ENCODE measurements at places on chromosomes 13 and 19. TPM values are rescaled to one million over a fixed set of nuclear protein-coding genes. Genes with fewer than 3 reads are reported as not detected.

Gene DBP
- 9.7 TPM for total RNA-seq

Gene CRLF1
- total RNA-seq: not detected

DNA sequence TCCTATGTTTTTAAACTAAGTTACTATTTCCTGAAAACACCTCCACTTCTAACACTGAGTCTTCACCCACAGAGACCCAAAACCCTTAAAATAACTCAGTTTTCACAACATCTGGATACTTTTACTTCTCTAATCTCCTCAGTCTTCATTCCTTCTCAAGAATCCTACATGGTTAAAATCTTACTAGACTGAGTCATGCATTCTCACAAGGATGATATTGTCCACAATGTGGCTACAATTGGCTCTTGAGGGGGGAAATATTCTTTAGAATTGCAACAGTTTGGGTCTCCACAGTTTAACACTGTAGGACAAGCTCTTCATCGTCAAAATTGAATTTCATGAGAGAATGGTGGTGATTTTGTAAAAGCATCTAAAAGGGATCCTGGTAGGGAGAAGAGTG, 397.1 kb downstream of the SLITRK5 start:
- DNase-seq: no peak

GRCh38 chr13:55893540-55893939, 1247.2 kb upstream of the PRR20A start:
- DNase-seq: no peak

- DNase-seq: no peak
Measured at GRCh38 chr13:26340807-26341206, 86.9 kb downstream of the CDK8 start.

DNA sequence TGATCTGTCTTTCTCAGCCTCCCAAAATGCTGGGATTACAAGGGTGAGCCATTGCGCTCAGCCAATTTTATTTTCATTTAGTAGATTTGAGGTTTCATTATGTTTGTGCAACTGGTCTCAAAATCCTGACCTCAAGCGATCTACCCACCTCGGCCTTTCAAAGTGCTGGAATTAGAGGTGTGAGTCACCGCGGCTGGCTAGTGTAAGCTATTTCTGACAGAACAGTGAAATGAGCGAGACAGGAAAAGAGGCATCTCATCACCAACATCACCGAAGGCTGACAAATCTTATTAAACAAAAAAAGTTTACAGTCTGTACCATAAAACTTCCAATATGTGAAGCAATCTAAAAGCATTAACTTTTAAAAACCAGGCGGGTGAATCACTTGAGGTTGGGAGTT, 12.2 kb upstream of the ZNF888 start:
- DNase-seq: no peak

- DNase-seq: peak; percentile 62
Measured at GRCh38 chr19:518598-519231, 11.4 kb downstream of the TPGS1 start.

GRCh38 chr13:102197193-102197592, 204.7 kb downstream of the FGF14 start:
- DNase-seq: no peak

- DNase-seq: no peak
Measured at GRCh38 chr13:41326661-41327060, 15.6 kb downstream of the NAA16 start.

DNA sequence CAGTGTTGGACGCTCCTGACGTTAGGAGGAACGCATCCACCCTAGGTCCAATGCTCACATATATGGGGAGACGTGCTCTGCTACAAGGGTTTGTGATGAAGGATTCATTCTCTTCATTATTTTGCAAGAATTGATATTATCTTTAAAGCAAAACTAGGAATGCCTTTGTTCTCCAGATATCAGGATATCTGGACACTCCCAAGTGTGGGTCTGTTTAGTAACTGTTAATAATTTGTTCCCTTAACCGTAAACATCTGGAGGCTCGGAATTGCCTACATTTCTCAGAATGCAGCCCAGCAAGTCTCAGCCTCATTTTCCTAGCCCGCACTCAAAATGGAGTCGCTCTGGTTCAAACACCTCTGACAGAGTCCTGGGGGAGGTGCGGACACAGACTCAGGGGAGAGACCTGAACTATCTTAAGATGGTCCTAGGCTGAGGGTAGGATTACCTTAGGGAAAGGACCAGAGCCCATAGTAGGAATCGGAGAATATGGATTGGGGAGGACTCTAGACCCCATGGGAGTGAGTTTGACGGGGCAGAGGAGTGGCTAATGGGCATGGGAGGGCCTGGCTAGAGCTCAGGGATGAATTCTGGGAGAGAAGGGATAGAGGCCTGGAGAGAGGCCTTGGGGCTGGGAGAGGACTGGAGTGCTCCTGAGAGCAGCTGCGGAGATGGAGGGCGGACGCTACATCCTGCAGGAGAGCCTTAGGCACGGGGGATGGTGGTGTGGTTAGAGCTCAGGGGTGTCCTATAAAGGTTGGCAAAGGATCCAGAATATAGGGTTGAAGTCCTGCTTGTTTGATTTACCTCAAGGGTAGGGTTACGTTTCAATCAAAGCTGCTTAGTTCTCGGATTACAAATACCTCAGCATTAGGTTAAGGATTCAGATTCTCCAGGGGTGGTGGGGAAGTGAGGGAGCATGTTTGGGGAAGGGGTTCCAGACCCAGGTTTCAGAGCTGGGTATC, 43.2 kb downstream of the ZNF331 start:
- no peak for DNase-seq

GRCh38 chr19:19820774-19821320, 703 bp downstream of the ZNF506 start:
- DNase-seq: peak; percentile 36

DNA sequence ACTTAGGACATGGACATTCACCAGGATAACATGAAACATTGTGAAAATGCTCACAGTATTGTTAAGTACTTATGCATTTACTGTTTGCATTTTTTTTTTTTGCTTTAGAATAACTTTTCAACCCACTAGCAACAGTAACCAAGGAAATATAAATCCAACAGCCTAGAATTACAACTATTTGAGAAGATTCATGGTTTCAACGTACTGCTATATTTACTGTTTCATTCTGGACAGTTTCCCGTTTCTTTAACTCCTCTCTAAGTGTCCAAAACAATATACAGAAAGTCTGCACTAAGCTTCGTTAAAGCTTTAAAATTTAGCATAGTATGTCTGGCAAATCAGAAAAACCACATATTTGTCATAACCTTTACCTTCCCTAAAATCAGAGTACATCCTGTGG, 2.7 kb downstream of the SMAD9 start:
- no peak for DNase-seq

GRCh38 chr13:108323031-108323430, 53.5 kb downstream of the TNFSF13B start:
- DNase-seq: no peak

DNA sequence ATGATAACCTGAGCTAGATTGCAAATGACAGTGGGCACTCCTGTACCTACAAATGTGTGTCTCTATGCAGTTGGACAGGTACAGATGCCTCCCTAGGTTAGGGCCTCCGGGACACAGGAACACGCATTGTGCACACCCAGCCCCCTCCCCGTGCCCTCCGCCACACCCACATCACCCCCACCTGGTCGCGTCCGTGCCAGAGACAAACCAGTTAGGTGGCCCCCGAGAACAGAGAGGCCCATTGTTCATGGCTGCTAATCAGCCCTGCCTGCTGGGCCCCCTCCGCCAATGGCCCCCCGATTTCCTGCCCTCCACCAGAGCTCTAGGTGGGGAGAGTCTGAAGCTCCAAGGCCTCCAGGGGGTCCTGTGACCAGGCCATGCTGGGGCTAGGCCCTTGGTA, 13.7 kb downstream of the NRTN start:
- DNase-seq: no peak
